RWPE1 (cell line): ENCODE measurements at places on chromosomes 12 and 14.

- no peak for DNase-seq
Observed at GRCh38 chr12:24228371-24228770, 278.9 kb upstream of the SOX5 start.

GRCh38 chr12:71890475-71890874, 48.2 kb upstream of the TPH2 start:
- no peak for DNase-seq

DNA sequence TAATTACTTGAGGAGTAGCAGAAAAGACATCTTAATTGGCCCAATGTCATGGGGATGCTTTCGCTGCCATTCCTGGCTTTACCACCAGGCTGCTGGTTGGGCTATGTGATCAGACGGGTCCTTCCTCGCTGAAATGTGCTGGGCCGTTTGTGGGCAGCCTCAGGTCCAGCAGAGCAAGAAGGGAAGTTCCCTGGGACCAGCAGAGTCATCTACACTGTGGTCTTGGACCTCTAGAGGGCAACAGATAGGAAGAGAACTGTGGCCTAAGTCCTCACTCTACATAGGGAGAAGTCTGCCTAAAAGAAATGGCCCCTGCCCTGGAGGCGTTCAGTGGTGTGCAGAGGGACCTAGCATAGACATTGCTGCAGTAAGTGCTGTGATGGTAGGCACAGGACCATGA, 10.9 kb downstream of the EVL start:
- no peak for DNase-seq

DNA sequence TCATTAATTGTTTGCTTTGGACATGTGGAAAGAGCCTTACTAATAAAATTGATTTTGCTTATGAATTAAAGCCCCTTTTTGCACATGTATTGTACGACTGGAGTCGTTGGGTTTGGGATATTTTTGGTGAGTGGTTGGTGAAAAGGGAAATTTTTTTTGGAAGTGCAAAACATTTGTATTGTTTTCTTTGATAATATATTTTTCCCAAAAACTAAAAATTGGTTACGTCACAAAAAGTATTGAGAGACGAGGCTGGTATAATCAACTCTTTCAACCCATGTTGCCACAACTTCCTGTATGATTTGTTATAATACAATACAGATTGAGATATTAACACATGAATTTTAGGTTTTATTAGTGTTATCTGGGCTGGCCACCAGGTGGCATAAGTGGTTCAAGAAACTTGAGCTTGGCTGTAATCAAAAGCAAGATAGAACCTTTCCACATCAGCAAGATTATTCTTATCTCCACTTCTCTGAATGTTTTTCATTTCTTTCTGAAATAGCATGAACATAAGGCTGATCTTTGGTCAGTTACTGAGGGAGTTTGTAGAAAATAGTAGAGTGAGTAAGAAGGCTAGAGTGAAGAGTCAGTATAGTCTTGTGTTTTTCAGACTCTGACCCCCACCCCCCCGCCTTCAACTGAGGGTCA, 8.7 kb downstream of the NGDN start:
- DNase-seq, result peak; percentile 45

DNA sequence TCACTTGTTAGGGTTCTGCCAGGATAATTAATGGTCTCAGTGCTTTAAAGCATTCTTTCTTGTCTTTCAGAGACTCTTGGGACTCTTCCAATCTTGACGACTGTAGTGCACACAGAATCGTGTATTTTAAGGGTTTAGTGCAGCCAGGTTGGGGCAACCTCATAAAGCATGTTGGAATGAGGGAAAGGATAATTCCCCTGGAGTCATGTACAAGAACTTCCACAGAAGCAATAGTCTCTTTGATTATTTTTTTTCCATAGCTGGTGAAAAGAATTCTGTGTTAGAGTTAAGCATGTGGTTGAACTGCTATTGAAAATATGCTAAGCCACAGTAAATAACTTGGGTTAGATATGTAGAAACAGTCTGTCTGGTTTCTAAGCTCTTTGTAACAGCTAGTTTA, 246.8 kb upstream of the DAAM1 start:
- no peak for DNase-seq

DNA sequence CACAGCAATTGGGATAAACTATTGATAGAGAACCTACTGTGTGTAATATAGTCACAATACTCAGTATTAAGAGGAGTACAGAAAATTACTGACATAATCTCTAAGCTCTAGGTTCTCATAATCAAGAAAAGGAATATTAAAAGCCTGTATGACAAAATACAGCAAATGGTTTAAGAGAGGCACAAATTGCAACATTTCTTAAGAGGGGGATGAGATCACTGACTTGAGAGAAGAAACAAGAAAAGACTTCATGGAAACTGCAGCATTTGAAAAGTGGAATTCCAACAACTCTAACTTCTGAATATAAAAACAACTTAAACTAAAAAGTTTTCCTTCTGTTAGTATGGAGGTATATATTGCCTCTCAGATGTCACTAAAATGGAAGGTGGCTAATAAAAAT, 89.7 kb downstream of the NUMB start:
- DNase-seq, result no peak

DNA sequence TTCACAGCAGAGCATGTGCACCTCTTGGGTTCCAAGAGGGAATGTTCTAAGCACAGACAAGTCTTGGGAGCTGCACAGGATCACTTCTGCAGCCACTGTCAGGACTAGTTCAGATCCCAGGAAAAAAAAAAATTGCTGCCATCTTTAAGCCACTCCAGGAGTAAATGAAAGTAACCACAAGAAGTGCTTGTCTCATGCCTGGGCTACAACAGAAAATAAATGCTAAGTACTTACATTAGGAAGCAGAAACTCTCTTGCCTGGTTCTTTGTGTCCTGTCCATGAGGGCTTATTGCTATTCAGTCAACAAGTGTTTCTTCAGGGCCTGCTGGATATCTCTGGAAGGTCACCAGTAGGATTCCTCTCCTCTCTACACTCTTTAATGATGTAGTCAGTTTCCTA, 176.1 kb downstream of the KTN1 start:
- no peak for DNase-seq

DNA sequence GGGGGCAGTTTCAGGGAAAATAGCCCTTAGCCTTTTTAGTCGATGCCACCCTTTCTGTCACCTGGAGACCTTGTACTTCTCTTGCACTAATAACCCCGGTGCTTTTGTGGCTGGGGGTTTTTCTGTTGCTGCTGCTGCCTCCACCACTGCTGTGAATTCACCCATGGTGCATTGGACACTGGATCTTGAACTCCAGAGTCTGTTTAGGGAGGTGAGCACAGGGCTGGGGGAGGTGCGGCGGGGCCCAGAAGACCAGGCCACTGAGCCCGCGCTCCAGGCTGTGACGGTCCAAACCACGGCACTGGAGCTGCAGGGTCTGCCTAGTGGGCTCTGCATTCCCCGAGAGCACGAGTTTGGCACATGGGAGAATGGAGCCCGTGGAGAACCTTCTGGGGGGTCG, 100.6 kb downstream of the NINJ2 start:
- no peak for DNase-seq

DNA sequence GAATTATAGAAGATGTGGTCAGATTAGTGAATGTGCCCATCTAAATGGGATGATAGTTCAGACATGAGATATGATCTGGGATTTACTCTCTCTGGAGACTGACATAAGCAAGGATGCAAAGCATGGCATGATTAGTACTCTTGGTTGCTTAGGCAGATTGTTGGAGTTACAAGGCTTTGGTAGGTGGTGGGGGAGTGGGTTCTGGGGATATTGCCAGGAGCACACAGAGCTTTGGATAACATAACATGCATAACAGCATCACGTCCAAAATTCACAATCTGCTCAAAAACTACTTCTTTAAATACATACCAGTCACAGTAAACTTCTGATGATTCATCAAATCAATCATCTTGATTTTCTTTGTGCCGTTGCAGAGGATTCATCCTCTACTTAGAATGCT, 287.4 kb downstream of the ACSS3 start:
- DNase-seq, result no peak

DNA sequence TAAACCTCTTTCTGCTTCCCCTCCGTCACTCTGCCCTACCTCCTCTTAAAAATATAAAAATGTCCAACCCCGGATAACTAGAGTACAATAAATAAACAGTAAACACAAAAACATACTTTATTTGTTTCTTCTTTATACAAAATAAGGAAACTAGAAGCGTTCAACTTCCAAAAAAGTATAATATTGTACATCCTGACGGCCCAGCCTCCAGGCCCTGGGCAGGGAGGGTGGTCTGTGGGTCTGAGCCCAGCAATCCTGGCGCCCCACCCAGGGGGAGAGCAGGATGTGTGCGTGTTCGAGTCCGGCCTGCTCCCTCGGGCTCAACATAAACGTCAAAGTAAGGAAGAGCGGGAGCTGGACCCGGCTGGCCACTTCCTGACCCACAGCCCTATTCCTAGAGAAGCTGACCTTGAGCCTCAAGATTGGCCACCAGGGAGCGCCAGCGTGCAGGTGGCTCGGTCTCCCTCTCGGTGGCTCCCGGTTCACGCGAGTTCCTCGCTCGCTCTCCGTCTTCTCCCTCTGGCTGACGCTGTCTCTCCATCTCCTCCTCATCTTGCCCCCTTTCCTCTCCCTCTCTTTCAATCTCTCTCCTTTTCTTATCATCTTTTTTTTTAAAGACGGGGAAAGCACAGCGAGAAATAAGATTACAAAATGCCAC, 9.4 kb downstream of the LHX5 start:
- peak; percentile 63 for DNase-seq

GRCh38 chr12:6214633-6215032, 14.4 kb downstream of the CD9 start:
- DNase-seq, result peak; percentile 63

DNA sequence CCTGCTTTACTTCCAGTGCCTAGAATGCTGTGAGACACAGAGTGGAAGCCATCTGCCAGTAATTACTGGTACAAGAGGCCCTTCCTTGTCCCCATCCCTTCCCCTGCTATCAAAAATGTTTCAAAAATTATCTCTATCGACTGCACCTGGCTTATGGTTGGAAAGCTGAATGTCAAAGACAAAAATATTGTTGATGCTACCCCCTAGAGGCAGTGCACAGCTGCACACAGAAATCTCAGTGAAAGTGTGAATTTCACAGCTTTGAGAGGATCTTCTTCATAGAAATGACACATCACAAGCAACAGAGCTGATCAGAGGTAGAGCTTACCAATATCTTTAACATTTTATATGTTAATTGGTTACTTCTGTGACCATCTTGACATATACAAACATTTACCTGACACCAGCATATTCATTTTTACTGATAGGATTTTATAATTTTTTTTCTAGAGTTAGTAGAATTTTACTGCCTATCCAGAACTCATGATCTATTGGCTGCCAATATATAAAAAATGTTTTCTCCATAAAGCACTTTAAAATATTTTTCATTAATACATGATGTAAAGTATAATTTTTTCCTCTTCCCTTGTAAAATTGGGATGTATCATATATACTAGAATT, 138.0 kb downstream of the AACS start:
- DNase-seq, result peak; percentile 26

- no peak for DNase-seq
Observed at GRCh38 chr14:101476258-101476915, 84.9 kb upstream of the DIO3 start.

GRCh38 chr14:104586832-104587620, 7.5 kb downstream of the C14orf180 start:
- DNase-seq, result no peak

- no peak for DNase-seq
Observed at GRCh38 chr12:39199351-39199750, 243.6 kb downstream of the KIF21A start.

GRCh38 chr12:118358612-118359540, 13.8 kb downstream of the TAOK3 start:
- no peak for DNase-seq

DNA sequence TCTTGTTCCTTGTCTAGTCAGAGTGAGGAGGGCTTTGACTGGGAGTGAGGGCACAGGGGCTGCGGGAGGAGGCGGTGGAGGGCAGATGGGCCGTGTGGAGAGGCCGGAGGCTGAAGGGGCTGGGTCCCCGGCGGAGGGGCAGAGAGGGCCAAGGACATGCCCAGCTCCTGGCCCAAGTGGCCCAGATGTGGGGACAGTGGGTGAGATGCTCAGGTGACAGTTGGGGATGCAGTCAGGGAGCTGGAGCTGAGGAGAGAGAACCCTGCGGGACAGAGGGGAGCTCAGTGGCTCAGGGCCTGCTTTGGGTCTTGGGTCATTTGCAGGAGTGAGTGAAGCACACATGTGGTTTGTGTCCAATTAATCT, 26.5 kb upstream of the PLD4 start:
- no peak for DNase-seq

DNA sequence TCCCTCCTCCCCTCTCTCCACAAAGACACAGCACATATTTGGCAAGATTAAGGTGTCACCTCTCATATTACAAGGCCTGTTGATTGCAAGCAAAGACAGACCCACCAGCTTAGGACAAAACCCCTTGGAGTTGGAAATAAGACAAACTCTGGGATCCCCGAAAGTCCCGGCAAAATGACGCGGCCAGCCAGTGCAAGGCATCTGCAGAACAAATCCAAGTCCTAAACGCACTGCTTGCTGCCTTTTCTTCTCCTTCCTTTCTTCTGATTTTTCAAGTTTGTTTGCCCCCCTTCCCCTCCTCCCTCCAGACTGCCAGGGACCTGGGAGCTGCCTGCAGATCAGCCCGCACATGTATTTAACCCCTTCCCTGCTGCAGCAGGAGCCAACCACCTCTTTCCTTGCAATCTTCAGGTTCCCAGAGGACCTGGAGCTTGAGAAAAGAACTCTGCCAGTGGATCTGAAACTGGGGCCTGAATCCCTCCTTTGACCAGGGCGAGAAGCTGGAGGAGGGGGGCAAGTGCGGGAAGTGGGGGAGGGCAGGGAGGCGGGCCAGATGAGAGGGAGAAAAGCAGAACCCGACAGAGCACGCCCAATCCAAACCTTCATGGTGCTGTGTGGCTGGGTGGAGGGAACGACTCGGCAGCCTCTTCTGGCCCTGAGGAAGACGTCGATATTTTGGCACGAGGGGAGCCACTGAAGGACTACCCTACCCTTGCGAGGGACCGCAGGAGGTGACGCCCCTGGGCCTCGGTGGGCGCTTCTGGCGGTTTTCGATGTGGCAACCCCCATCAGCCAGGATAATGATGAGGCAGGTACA, 2.0 kb upstream of the NTF3 start:
- no peak for DNase-seq

DNA sequence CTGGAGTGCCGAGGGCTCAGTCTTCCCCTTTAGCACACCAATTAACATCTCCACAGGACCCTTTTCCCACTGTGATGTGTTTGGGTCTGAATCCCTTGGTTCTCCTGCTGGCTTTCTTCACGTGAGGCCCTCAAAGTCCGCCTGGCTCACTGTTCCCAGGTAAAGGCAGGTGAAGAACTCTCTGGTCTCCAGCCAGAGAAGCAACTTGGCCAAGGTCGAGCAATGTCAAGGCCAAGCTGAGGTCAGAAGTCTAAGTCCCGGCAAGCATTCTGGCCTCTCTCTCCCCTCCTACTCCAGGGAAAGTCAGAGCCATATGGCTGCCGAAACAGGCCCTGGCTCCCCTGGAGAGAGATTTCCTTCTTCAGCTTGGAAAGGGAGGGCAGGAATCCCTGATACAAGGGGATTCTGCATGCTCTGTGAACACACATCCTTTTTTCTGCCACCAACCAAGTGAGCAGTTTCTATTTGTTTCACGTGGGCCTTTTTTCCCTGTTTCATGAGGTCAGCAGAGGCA, 61.4 kb upstream of the ESRRB start:
- no peak for DNase-seq

- peak; percentile 32 for DNase-seq
Observed at GRCh38 chr12:102120886-102121285, 903 bp downstream of the PARPBP start.
